ENCODE measurements at places on chromosomes 2 and 18.
A peak's percentile ranks its signal among the peaks of the same experiment; 100 is the strongest.

- no peak for DNase-seq
These were observed 53.4 kb downstream of the CHN1 start for GRCh38 chr2:174951745-174952144.

DNA sequence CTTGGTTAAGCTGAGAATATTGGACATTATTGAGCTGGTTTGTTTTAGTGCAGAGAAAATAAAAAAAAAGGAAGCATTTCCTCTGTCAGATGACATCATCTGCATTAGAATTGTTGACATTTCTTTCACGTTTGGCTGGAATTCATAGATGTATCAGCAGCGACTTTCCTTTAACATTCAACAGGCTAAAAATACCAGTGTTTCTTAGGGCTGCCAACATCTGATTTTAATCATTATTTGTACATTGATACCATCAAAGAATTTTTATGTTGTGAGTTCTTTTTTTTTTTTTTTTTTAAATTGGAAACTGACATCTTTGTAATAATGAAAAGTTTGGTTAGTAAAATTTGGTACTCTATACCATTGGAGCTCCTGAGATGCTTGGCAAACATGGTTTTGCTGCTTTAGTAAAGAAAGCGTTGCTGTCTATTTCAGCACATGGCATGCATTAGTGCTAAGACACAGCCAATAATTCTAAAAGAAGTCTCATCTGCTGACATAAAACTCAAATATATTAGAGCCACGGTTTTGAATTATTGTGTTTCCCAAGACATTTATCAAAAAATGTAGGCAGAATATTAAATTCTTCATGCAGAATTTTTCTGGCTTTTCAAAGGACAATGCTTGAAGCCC, 33.6 kb downstream of the GTF2A1L start:
- DNase-seq, result no peak

DNA sequence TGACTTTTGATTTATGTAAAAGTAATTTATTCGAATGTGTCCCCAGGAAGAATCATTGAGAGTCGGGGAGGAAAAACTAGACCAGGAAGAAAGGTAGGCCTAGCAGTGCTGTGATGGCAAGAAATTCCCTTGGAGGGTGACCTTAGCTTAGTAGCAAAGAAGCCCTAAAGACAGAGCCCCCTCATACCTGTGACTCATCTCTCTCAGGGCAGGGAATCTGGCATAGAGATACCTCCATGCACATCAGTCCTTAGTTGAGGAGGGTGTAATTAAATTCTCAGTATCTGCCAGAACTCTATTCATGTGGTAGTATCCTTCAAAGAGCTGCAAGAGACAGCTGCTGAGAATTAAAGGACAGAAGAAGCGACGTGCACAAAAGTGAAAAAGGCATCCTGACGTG, 360.3 kb downstream of the FBXO15 start:
- no peak for DNase-seq

GRCh38 chr2:118565786-118566540, 281.5 kb downstream of the EN1 start:
- no peak for DNase-seq

DNA sequence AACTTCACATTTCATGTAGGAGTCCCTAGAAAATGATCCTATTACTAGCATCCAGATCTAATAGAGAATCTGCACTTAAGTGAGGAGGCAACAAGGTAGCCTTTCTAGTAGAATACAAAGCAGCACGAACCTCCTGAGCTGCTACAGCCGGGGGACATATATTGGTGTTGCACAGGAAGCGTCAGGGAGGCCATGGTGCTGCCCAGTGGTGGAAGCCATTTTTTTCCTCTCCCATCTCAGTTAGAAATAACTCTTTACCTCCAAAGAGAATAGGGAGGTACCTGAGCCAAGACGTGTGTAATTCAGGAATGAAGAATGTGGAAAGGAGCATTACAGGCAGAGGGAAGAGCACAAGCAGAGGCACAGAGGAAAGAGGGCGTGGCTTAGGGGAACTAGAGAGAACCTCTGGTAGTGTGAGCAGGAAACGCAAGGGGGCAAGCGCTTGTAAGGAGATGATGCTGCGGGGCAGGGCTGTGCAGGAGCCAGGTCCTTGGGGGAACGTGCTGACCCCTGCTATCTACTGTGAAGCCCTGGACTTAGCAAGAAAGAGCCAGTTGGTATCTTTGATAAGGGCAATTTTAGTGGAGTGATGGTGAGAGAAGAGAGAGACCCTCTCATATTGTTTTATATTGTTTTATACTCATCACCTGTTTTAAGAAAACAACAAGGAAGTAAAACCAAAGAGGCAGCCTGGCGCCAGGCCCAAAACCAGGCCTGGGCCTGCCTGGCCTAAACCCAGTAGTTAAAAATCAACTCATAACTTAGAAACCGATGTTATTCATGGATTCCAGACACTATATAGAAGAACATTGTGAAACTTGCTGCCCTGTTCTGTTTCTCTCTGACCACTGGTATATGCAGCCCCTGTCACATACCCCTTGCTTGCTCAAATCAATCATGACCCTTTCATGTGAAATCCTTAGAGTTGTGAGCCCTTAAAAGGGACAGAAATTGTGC, 50.0 kb upstream of the TTC39C start:
- DNase-seq, result peak; percentile 22

- DNase-seq, result no peak
These were observed 275.0 kb upstream of the KYNU start for GRCh38 chr2:142602418-142602989.

- no peak for DNase-seq
These were observed 423.3 kb downstream of the CMPK2 start for GRCh38 chr2:6442252-6442985.

DNA sequence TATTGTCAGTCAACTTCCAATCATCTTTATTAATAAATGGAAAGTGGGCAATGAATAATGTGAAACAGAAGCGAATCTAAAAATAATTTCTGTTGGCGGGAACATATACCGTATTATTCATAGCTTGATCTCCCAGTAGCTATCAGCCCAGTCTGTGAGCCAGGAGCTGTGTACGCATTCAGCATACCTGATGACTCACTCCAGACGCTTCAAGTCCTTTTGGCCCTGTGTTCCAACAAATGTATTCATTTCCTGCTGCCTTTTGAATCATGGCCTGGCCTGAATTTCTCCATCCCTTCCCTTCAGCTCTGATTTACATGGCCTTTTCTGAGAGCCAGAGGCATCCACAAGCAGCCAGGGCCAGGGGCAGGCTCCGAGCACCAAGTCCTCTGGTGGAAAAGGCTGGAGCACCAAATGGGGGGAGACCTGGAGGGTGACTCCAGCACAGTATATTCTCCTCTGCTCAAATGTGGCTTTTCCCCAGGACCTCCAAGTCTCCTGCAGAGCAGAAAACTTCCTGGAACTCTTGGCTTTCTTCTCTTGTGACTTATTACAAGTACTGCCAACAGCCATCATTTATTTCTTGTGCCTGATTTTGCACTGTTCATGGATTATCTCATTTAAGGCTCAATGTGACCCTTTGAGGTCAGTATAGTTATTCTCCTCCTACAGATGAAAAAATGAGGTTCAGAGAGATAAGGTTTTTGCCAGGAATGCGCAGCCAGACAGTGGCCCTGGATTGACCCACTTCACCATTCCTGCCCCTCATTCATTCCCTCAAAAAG, 108.7 kb downstream of the EN1 start:
- no peak for DNase-seq

- no peak for DNase-seq
These were observed 19.2 kb downstream of the CDC42EP3 start for GRCh38 chr2:37652199-37652640.

GRCh38 chr2:219437141-219437540, 2.5 kb downstream of the SPEG start:
- no peak for DNase-seq

GRCh38 chr2:114009205-114009944, 119.5 kb downstream of the ACTR3 start:
- no peak for DNase-seq

GRCh38 chr18:73487966-73488365, 620.2 kb upstream of the NETO1 start:
- DNase-seq, result no peak

- DNase-seq, result no peak
These were observed 70.5 kb upstream of the DLX2 start for GRCh38 chr2:172173174-172173706.

DNA sequence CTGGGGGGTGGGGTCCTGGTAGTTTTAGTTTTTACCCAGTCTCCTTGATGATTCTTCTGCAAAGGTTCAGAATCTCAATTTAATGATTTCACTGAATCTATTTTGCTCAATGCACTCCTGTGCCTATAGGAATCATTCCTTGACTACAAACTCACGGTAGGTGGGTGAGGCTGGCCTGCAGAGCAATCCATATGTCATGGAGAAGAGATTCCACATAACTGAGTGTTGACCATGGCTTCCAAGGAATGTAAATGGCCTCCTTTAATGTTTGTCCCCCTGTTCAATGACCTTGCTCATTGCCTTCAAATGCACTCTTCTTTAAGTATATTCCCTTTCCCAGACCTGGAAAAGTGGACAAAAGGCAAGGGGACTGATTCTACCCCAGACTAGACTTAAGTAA, 12.5 kb downstream of the FAP start:
- DNase-seq, result no peak

- no peak for DNase-seq
These were observed 19.9 kb upstream of the IL1RL1 start for GRCh38 chr2:102291319-102292075.

- DNase-seq, result no peak
These were observed 46.6 kb downstream of the CCDC138 start for GRCh38 chr2:108833219-108833618.

- no peak for DNase-seq
These were observed 164.2 kb downstream of the INHBB start for GRCh38 chr2:120509991-120510735.

DNA sequence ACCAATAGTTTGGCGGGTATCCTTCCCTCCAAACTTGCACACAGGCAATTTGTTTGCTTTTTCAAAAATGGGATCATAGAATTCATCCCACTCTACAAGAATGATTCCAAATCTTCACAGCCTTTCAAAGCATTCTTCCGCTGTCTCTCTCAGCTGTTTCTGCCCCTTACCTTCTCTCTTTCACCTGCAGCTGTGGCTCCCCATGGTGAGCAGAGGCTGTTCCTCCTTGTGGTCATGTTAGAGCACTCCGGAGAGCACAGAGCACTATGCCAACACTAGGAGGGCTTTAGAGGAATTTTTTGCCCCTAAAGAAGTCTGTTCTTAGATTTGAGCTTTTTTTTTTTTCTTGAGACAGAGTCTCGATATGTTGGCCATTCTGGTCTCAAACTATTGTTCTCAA, 30.4 kb downstream of the MTHFD2 start:
- DNase-seq, result no peak

- DNase-seq, result no peak
These were observed 143.1 kb downstream of the PTH2R start for GRCh38 chr2:208549546-208550158.

GRCh38 chr18:77101410-77102258, 30.9 kb downstream of the MBP start:
- no peak for DNase-seq

DNA sequence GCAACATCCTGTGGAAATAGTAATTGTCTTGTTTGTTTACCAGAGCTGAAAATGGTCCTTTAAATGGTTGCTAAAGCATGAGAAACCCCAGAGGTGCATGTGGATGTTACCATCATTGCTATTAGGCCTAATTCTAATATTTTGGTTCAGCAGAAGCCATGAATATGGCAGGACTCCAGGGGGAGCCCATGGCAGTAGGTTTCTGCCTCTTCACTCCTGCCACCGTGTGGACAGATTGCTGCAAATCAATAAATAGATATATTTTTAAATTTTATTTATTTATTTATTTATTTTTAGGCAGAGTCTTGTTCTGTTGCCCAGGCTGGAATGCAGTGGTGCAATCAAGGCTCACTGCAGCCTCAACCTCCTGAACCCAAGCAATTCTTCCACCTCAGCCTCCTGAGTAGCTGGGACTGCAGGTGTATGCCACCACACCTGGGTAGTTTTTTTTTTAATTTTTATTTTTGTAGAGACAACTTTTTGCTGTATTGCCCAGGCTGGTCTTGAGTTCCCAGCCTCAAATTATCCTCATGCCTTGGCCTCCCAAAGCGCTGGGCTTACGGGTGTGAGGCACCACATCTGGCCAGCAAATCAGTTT, 54.9 kb upstream of the CAPN13 start:
- no peak for DNase-seq

DNA sequence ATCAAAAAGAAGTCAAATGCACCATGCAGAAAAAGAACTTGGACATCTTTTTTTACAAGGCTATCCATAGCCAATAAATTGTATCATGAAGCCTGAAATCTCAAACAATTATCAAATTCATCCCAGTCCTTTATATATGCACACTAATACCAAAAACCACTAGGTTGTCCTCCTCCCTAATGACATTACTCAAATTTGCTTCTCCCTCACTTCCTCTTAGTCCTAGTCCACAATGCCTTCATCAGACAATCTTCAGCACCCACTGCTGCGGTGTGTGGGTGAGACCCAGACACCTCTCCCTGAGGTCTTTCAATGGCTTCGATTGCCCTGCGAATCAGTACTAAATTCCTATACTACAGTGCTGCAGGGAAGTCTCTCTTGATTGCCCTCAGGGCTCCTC, 58.1 kb downstream of the CLASP1 start:
- no peak for DNase-seq

DNA sequence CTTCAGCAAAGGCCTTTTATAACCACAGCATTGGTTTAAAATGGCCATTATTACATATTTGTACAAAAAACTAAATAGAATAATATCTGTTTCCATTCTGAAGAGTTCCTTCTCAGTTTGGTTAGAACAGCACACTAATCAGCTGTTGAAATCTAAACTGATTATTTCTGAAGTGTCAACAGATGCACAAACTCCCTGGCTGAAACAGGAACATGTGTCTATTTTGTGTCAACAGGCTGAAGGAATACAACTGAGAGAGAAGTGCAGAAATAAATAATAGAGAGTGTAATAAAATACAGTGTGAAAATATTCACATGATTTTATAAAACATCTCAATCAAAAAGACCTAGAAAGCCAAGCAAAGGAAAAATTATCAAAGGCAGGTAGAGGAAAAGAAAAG, 29.7 kb downstream of the IKZF2 start:
- no peak for DNase-seq

GRCh38 chr2:231015478-231015877, 19.6 kb downstream of the SPATA3 start:
- DNase-seq, result no peak

DNA sequence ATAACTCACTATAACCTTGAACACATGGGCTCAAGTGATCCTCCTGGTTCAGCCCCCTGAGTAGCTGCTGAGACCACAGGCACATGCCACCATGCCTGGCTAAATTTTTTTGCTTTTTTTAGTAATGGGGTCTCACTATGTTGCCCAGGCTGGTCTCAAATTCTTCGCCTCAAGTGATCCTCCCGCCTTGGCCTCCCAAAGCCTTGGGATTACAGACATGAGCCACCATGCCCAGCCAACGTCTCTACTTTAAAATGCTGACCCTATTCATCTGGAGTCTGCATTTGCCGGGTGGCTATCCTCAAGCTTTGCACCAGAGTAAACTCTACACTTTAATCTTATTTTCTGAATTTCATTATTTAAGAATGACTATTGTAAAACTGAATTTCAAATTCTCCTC, 37.6 kb upstream of the RALBP1 start:
- DNase-seq, result no peak

GRCh38 chr2:215241791-215242305, 70.0 kb upstream of the ATIC start:
- no peak for DNase-seq

GRCh38 chr2:72330652-72331051, 183.0 kb upstream of the CYP26B1 start:
- DNase-seq, result no peak

GRCh38 chr18:28039691-28040090, 137.2 kb downstream of the CDH2 start:
- no peak for DNase-seq

All from stimulated activated CD4-positive, alpha-beta T cell treated with anti-CD3 and anti-CD28 coated beads, Interleukin-15, amount 100 ng/mL, for 1 hour (primary cell).